ENCODE measurements at places on chromosomes 1 and 21.

GRCh38 chr1:203093754-203094410, 8.1 kb upstream of the MYOG start:
- DNase-seq, result no peak

DNA sequence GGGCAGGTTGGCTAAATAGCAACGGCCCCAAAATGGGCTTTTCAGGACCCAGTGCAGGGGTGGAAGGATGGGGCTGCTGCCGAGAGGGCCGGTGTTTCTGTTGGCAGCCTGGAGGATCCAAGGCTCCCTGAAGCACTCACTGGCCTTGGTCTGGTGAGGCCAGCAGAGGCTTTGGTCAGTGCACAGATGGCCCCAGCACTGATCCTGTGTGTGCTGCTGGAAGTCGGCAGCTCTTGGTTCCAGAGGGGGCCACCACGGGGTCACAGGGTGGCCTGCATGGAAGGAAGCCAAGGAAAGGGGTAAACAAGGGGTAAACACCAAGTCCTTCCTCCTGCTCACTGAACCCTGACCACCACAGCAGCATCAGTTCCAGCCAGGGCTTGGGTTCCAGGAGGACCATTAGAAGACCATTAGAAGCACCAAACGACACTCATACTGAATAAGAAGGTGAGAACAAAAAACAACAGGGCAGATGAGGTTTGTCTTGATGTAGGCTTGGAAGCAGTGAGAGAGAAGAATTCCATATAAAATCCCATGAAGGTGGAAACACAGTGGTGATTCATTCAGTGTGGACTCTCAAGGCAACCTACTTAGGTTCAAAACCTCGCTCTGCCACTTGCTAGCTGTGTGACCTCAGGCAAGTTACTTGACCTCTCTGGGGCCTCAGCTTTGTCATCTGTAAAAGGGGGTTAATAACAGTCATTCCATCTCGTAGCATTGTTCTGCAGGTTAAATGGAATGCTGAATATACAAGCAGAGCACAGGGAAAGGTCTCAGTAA, 184.5 kb downstream of the RUNX1 start:
- DNase-seq, result no peak

- no peak for DNase-seq
These were observed 16.3 kb downstream of the ARHGEF16 start for GRCh38 chr1:3470650-3471355.

DNA sequence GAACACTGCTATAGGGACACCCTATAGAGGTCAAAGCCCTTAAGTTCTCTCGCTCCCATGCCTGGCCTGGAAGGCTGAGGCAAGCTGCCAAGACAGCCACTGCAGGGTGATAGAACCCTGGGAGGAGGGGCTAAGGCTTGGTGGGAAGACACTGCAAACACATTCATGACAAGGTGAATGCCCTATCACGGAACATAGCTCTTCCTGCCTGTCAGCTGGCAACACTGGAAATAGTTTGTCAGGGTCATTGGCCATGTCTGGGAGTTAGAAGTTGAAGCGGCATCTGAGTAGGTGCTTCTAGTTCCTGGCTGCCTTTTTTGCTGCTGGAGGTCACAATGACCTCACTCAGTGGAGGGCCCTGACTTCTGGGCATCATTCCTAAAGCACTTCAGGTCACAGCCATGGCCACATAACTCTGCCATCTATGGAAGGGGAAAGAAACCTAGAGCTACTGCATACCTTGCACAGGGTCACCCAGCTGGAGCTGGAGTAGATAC, 4.2 kb downstream of the FABP3 start:
- DNase-seq, result no peak

DNA sequence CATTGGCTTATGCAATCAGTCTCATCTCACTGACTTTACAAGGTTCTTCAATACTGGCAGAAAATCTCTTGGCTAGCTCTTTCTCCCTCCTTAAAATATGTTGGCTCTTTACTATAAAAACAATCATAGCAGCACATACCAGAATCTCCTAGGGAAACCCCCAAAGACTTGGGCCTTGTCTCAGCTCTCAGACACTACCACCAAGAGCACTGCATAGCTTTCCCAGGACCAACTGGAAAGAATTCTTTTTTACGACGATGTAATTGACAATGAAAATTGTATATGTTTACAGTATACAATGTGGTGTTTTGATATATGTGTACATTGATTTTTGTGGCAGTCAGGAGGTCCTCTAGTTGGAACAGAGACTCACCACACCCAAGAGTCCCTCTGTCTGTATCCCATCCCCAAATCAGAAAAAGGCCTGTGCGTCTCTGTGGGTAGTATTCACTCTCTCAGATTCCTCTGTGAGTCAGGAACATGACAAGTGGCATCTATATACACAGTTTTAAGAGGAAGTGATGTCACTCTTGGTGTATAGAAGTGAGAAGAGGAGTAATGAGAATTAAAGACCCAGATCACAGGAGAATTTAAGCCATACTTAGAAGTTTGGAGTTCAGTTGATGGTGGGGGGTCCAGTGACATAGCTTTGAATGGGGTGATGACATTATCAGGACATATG, 21.1 kb downstream of the SMAP2 start:
- no peak for DNase-seq

GRCh38 chr1:65958561-65959350, 166.1 kb downstream of the PDE4B start:
- no peak for DNase-seq

DNA sequence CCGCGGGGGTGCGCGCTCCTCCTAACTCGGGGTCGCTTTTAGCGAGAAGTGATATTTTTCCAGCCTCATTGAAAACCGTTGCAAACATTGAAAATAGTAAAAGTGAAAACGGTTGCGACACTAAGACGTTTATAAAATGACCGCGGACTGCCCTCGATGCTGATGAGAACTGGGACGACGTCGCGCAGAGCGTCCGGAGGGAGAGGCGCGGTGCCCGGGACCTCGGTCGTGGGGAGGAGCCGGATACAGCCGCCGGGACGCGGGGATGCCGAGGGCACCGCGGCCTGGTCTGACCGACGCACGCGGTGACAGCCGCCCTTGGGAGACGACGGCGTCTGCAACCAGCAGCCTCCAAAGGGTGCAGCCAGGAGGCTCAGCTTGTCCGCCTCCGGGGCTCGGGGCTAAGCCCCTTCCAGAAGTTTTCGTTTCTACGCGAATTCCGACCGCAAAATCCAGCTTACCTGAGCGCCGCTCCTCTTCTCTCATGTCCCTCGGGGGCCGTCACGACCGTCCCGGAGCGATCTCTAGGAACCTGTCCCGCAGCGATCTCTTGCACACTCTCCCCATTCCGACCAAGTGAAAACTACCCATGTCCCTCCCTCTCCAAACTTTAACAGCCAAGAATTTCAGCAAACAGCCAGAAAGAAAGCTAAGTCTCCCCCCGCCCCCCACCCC, 144.4 kb upstream of the ETS2 start:
- no peak for DNase-seq

- no peak for DNase-seq
These were observed 26.0 kb upstream of the CDCA8 start for GRCh38 chr1:37666241-37666867.

GRCh38 chr21:46410516-46410915, 48.2 kb upstream of the DIP2A start:
- DNase-seq, result no peak

GRCh38 chr1:92975551-92976232, 14.4 kb upstream of the DIPK1A start:
- no peak for DNase-seq

DNA sequence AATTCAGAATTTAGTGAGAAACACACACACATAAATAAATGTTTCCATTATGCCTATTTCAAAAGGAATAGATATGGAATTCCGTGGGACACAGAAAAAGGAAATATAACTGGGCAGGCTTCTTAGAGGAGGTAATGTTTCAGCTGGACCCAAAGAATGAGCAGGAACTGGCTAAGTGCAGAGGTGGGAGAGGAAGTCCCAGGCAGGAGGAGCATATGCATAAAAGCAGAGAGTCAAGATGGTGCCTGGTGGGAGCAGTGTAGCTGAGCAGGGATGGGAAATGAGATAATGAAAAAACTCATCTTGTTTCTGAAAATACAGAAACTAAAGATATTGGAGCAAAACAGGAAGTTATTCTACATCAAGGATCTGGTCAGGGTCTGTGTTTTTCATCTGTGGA, 115.2 kb upstream of the MAGI3 start:
- DNase-seq, result no peak

DNA sequence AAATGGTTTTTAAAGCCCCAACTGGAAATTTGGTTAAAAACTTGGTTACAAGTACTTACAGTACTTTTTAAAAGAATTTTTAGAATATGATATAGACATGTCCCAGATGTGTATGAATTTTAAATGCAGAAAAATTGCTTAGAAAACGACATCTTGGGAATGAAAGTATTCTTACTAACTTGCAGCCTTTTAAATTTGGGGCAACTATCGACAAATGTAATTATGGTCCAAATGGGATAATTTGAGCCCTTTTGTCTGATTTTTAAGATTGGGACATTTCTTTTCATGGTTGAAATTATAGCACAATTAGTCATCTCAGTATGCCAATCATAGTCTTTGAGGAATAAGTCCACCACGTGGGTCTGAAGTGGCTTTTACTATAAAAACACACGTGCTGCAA, 43.2 kb upstream of the MTR start:
- no peak for DNase-seq
